ENCODE measurements at places on chromosomes 16 and 17. TPM values are rescaled to one million over a fixed set of nuclear protein-coding genes. Genes with fewer than 3 reads are reported as not detected.

KCNH6 gene
- total RNA-seq = not detected

KRTAP4-4 gene
- total RNA-seq = not detected

CCDC154 gene
- total RNA-seq = 2.9 TPM

RBBP6 gene
- 178 TPM for total RNA-seq

CHST4 gene
- not detected for total RNA-seq

CLEC18B gene
- 1.1 TPM for total RNA-seq

AHSP gene
- total RNA-seq = not detected

TUBG1 gene
- total RNA-seq = 7.3 TPM

CACNG3 gene
- total RNA-seq = not detected

CD300E gene
- 0.93 TPM for total RNA-seq

ERN1 gene
- 67.8 TPM for total RNA-seq

TAX1BP3 gene
- 6.0 TPM for total RNA-seq

UTS2R gene
- total RNA-seq = not detected

DNAAF1 gene
- total RNA-seq = not detected

NHLRC4 gene
- total RNA-seq = 0.55 TPM

DHRS7C gene
- not detected for total RNA-seq

FBXL16 gene
- total RNA-seq = 11.0 TPM

TMEM204 gene
- 22.1 TPM for total RNA-seq

MYH1 gene
- total RNA-seq = not detected

TMC8 gene
- total RNA-seq = 577 TPM

TBC1D10B gene
- 12.7 TPM for total RNA-seq

TBC1D28 gene
- total RNA-seq = not detected

KRT15 gene
- not detected for total RNA-seq

PLLP gene
- total RNA-seq = 1.8 TPM

KRTAP9-8 gene
- not detected for total RNA-seq

Data from CD4-positive, alpha-beta T cell (primary cell).